SHP77 treated with DMSO at 0.1 percent for 48 hours (cell line): ENCODE measurements at places on chromosomes 12 and 14.

GRCh38 chr12:132761032-132761920 lies at the start of gene ANKLE2:
Gene ANKLE2, minus strand, starts transcription at chr12:132761832. Its CDS starts 34 bp downstream, at chr12:132761798.
- DNase-seq: no peak

DNA sequence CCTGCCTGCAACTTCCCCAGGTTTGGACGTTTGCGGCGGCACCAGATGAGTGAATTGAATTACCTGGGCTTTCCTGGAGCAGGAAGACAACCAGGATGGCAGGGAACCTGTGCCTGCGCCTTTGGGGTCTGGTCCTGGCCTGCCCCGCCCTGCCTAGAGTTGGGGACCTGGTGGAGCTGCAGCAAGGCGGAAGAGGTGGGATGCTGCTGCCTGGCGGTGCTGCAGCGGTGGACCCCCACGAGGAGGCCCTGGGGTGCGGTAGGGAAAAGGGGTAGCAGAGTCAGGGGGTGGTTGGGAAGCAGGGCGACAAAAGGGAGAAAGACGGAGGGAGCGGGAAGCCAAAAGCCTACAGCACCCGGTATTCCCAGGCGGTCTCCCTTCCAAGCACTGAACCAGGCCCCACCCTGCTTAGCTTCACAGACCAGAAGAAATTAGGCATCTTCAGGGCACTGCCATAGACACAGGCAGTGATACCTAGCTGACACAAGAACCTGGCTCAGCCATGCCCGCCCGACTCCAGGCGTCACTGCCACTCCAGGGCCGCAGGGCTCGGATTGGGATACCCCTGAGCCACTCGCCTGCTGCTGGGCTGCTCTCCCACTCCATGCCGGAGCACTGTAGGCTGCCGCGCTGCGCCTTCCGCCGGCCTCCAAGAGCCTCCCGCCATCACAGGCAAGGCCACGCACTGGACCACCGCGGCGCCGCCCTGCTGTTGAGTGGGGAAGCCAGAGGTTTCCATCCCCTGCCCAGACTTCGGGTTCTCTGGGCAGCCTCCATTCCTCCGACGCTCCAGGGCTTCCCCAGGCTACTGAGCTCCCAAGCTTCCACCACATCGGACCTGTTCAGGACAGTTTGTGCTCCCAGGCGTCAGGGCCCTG lies 155.2 kb upstream of the ALG10B start:
- DNase-seq: no peak

DNA sequence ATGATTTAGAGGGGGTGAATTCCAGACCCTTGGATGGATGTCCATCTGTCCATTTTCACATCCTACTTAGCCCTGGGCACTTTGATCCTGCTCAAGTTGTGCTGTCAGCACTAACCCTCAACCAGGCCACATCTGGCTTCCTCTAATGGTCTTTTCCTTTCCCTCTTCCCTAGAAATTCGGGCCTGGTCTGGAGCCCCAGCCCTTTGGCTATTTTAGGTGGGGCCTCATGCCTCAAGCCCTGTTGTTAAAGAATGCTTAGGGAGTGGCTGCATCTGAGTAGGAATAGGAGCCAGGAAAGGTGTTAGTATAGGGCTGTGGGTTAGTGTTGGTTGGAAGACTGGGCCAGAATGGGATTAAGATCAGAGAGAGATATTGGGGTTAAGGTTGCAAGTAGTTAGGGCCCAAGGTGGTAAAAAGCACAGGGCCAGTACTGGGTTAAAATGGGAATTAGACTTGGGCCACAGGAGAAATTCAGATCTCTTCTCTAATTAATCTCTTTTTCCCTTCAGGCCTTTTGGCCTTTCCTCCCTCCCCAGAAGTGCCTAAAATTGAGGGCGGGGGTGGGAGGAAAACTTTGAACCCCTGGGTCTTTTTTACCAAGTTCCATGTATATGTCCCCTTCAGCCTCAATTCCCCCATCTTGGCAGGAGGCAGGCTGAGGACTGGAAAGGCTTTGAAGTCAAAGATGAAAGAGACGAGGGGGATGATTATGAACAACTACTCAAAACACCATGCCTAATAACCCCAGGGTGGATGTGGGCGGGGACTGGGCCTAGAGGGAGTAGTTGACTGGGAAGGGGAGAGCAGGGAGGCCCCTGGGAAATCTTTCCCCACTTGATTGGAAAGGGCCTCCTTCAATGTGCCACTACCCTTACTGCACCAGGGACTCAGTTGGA lies 4.0 kb upstream of the ZNF385A start:
- no peak for DNase-seq

- no peak for DNase-seq
These were observed 132.3 kb downstream of the CCDC59 start for GRCh38 chr12:82225871-82226270.

GRCh38 chr14:55316564-55316963 lies 45.3 kb downstream of the FBXO34 start:
- no peak for DNase-seq

- DNase-seq: no peak
These were observed 955.5 kb downstream of the TMTC2 start for GRCh38 chr12:83642205-83642604.

DNA sequence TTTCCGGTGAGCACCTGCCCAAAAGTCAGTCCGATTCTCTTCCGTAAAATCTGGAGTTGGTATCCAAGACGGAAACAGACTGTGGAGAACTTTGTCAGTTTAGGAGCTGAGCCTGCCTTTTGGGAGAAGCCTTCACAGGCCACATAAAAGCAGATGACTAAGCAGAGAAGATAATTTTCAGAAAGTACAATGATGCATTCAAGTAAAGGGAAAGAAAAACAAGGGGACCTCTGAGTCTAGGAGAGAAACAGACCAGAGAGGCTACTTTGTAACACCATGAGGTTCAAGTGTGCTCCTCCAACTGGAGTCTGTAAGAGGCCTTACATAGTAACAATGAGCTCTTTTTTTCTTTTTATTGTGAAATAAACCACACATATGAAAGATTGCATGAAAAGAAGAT lies 21.1 kb downstream of the TMED8 start:
- DNase-seq: no peak

GRCh38 chr14:96056509-96057422 lies 17.6 kb downstream of the C14orf132 start:
- no peak for DNase-seq

GRCh38 chr12:63419154-63419553 lies 249.1 kb downstream of the DPY19L2 start:
- no peak for DNase-seq

DNA sequence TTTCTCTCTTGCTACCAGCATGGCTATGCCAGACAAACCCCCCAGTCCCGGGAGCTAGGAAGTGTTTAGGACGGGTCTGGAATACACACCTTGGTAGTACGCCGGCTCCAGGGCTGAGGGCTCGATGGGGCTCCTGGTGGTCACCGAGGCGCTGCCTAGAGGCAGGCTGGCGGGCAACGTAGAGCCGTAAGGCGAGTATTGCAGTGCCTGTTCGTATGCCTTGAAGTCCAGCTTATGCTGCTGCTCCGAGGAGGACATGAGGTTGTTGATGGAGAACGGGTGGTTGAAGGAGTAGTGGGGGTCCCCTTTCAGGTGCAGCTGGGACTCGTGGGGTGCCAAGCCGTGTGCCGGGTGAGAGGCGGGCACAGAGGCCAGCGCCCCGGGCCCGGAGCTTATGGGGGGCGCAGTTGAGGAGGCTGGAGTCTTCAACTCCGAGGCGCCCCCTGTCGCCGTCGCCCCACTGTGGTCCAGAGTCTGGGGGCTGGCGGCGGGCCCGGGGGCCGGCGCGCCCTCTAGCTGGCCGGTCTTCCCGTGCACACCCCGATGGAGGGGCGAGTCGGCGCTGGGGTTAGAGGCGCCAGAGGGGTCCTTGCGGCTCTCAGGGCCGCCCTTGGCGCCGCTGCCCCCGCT lies 3.6 kb downstream of the FOXA1 start:
- peak; percentile 94 for DNase-seq

GRCh38 chr12:15700595-15700994 lies 88.6 kb downstream of the EPS8 start:
- no peak for DNase-seq

GRCh38 chr12:75650595-75651341 lies 139.4 kb upstream of the KRR1 start:
- DNase-seq: no peak

GRCh38 chr12:95790917-95791849 lies 619 bp upstream of the NTN4 start:
- DNase-seq: no peak

DNA sequence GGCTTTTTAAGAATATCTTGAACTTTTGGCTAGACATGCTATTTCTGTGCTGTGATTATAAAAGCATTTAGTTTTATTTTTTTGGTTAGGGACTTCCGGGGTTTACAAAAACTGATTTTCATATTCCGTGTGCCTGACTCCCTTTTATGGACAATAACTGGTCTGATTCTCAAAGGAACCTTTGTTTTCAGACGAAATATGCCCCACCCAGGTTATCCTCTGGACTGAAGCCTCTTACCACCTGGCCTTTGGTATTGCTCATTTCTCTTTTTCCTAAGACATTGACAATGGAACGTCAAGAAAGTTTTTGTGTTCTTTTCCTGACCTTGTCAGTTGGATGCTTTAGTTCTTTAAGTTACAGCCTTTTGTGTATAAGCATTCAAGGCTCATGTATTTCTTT lies 10.8 kb downstream of the TIGAR start:
- no peak for DNase-seq

DNA sequence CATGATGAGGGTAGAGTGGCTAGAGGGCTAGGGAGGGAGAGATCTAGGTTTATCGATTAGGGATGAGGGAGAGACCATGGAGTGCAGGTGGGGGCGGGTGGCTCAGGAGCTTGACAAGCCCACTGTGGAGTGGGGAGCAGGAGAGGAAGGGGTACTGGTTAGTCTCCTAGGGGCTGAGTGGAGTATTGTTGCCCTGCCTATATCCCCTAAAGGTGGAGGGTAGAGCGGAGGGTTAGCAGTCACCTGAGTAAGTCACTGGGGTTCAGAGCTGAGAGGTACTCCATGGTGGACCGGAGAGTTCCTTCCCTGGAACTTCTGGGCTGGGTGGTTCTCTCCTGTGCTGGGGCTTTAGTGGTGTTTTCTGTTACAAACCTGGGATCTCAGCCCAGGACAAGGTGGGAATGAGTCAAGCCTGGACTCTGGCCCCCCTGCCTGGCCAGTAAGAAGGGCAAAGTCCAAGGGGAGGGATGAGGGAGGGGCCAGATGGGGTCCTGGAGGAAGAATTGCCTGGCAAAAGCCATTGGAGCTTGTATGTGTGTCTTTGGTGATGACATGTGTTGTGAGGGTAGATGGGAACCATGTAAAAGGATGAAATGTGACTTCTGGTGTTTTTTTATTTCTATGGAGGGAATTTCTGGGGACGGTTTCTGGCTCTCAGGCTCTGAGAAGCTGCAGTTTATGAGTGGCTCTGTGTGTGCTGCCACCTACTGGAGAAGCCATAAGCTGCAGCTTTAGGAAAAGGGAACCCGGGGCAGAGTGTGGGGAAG lies at the start of gene CIDEB:
CIDEB (minus strand) TSS at position 403 of the 767 bp plus-strand sequence; CDS start at position 284, 119 bp downstream.
- no peak for DNase-seq

DNA sequence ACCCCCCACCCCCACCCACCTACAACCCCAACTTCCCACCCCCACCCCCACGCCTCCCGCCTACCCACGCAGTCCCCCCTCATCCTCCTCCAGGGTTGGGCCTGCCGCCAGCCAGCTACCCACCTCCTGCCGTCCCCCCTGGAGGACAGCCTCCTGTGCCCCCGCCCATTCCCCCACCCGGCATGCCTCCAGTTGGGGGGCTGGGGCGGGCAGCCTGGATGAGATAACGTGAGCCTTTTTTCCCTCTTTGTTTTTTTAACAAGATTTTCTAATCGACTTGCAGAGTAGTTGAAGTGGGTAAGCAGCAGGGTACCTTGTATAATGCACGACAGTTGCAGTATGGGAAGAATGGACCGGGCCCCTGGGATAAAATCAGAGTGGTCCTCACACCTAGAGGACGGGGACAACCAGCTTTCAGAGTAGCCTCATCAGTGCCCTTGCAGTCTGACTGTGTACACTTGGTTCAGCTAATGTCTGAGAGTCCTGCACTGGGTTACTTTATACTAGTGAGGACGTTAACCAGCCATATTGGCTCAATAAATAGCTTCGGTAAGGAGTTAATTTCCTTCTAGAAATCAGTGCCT lies 29.4 kb downstream of the CCNK start:
- DNase-seq: no peak

- no peak for DNase-seq
These were observed 61.4 kb upstream of the PNMA1 start for GRCh38 chr14:73775339-73776193.

DNA sequence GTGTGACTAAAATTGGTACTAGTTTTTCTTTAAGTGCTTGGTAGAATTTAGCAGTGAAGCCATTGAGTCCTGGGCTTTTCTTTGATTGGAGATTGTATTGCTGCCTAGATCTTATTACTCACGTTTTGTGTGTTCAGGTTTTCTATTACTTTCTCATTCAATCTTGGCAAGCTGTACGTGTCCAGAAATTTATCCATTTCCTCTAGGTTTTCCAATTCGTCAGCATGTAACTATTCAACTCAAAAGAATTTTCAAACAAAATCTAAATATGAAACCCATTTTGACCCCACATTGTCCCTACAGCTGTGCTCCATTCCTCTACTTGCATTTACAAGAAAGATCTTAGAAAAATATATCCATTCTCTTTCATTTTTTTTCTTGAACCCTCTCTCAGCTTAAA lies 1613.4 kb upstream of the SEL1L start:
- DNase-seq: no peak

GRCh38 chr14:101062065-101062450 lies 158.5 kb upstream of the RTL1 start:
- no peak for DNase-seq

- no peak for DNase-seq
These were observed 70.7 kb upstream of the DDX11 start for GRCh38 chr12:31002999-31003398.

- no peak for DNase-seq
These were observed 38.2 kb downstream of the PLEKHA5 start for GRCh38 chr12:19167708-19168107.

DNA sequence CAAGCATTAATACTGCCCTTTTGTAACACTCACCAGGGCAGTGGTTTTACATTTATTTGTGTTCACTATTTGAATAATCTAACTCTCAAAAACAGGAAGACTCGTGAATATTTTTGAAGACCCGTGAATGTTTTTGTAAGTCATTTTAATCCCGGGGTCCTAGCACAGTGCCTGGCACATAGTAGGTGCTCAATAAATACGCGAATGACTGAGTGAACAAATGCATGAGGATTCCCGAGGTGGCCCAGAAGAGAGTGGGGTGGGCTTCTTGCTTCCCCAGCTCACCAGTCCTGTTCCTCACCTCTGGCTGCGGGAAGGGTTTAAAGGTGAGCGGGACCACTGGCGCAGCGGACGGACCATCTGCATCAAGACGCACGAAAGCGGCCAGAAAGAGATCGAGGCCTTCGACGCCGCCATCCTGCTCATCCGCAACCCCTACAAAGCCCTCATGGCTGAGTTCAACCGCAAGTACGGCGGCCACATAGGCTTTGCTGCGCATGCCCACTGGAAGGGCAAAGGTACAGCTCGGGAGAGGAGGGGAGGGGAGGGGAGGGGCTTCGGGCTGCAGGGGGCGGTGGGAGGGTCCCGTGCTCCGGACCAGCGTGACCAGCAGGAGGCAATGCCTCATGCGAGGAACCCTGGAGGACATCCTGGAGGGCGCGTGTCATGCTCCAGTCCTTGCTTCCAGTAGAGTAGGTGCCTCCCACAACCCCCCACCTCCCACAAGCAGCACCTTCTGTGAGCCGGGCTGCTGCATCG lies 98.9 kb downstream of the CMKLR1 start:
- DNase-seq: no peak
